Thyroid gland (tissue), 4 donors: ENCODE measurements at places on chromosomes 6 and 20.

DNA sequence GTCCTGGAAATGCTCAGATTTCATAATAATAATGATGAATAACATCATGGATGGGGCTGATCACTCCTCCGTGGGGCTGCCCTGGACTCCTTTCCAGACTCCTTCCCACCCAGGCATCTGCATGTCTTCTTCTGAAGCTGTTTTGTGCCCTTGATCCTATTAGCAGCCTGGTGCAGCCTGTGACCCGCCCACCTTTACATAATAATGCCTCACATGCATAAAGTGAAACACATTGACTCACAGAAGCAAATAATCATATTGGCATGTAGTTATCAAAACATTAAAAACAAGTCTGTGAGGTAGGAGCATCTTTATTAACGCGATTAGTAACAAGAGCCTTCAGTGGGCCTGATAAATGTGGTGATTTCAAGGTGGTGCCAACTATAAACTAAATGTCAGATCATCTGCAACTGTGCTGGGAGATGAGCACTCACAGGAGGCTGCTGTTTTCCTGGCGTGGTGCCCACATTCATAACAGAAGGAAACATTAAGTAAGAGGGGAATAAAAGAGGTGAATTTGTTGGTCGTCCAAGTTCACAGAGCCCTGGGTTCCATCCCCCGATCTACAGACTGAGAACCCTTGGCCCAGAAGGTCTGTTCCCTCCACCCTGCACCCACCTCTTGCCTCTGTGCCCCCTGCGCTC lies 344.7 kb downstream of the CDH4 start:
- no peak for DNase-seq

- no peak for DNase-seq
Observed at GRCh38 chr6:81934936-81935335, 182.5 kb upstream of the TENT5A start.

GRCh38 chr6:90502866-90503407 lies 83.9 kb downstream of the MAP3K7 start:
- DNase-seq: no peak

DNA sequence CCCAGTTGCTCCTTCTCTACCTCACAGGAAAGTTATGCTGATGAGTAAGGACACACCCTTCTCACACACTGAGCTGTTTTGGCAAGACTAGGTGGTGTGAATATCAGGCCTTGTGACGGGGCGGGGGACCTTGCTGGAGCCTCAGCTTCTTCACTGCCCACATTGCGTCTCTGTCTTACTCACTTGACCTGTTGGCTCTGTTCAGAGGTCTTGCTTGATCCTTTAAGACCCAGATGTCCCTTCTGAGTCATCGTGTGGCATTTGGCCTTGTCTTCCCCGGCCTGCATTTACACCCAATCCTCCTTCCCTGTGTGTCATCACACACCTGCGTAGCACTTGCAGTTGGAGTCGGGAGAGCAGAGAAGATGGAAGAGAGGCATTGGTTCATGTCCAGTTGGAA lies 8.3 kb upstream of the PRND start:
- no peak for DNase-seq

DNA sequence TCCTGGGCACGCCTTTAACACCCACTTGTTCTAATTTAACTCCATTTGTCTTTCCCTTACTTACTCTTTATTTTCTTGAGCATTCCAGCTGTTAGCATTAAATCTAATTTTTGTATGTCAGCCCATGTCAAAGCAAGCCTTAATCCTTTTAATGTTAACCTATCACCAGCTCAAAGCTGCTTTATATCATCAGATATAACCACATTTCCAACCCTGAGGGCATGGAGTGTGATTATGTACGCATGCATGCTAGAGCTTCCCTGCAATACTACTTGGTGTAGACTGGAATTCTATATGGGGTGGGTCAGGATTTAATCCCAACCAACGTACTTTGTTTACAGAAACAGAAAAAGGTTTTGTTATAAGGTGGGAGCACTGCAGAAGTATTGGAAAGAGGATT lies 139.4 kb upstream of the HMGN3 start:
- DNase-seq: no peak

GRCh38 chr6:161434350-161434749 lies 160.5 kb upstream of the AGPAT4 start:
- no peak for DNase-seq
